ENCODE measurements at places on chromosomes 12 and 14. TPM values are rescaled to one million over a fixed set of nuclear protein-coding genes. Genes with fewer than 3 reads are reported as not detected.

GRCh38 chr12:50018968-50019367 lies 6.3 kb downstream of the RACGAP1 start:
- no peak for DNase-seq

DNA sequence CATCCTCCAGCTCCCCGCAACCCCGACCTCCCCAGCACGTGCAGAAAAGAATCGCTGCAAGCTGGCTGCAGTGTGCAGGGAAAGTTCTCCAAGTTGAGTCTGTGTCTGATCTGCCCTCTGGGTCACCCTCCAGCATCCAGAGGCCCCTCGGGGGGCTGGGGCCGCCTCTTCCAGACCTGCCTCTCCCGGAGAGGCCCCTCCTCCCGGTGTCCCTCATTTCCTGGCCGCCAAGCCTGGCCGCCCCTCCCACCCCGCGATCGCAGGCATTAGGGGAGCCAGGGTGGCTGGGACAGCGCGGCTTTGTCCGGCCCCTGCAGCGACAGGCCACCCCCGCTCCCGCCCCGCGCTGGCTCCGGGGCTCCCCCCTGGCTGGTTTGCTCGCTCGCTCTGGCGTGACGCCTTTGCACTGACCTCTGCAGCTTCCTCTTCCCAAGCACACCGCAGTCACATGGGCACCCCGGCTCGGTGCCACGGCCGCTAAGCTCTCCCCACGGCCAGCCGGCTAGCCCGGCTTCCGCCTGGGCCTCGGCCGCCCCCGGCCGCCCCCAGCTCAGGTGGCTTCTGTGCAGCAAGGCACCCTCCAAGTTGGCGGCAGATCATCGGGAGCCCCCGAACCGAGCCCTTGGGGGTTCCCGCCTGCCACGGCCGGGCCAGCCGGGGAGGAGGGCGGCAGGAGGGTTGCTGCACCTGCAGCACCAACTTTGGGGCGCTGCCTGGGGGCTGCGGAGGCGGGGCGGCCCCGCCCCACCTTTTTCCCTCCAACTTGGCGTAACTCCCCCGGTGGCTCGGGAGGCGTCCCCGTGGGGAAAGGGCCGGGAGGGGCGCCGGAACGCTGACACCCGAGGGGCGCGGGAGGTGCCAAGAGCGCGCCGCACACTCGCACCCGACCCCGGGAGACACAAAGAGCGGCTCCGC lies 43.7 kb downstream of the KDM2B start:
- peak; percentile 91 for DNase-seq

GRCh38 chr12:111202237-111202915 lies 166.5 kb downstream of the PHETA1 start:
- no peak for DNase-seq

DNA sequence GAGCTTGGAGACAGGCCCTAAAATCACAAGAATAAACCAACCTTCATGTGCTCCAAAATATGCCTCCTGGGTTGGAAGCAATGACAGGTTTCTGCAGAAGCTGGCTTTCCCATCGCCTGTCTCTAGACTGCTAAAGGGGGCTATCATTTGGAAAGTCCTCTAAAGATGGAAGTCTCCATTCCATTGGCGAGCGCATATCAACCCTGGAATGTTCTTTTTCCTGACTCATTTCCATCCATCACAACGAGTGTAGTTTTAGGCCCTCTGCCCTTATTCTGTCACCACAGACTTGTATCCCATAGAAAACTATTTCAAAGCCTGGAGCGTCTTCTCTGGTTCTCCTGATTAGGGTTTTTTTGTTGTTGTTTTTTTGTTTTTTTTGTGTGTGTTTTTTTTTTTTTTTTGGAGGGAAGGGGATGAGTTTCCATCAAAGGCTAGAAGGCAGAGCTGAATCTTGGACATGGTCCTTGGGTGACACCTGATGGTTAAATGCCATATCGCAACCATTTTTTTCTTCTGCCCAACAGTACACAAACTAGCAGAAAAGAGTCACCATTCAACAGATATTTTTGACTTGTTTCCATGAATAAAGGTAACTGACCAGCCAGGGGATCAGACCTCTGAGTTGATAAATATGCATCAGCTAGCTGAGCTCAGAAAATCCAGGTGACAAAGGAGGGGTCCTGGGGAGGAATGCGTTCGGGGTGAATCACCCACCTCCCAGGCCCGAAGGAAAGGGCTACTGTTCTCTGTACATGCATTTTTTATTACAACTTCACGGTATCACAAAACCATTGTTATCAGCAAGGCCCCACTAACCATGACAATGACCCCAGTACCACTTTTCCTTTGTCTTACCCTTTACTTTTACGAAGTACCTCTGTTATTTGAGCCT lies 40.5 kb downstream of the KCNA5 start:
- no peak for DNase-seq

DNA sequence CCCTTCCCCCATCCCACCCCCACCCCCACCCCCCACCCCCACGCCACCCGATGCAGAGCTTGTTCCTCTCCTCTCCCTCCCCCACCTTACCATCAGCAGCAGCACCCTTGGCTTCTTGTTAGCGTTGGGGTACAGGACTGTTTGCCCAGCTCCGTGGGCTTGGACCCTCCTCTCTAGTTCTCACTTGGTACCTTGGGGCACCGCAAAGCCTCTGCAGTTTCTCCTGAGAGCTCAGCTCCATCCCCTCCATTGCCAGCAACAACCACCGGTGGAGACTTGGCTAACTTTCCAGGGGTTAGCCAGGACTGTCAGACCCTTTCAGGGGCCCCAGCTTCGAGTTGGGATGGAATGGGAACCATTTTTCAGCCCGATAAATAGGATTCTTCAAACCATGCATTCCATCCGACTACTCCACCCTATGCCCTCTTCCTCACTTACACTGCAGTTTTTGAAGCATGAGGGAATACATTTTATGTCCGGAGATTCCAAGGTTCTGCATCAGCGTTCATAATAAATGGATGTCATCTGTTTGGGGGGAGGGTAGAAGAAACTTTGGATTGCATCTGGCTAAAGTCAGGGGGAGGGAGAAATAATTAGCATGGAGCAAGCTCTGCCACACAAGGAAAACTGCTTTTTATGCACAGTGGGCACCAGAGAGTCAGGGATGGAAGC lies 1.1 kb downstream of the SCN8A start:
- no peak for DNase-seq

GRCh38 chr14:85234156-85235025 lies 295.6 kb upstream of the FLRT2 start:
- no peak for DNase-seq

GRCh38 chr12:118237052-118237665 lies 101.2 kb downstream of the PEBP1 start:
- DNase-seq, result no peak

DNA sequence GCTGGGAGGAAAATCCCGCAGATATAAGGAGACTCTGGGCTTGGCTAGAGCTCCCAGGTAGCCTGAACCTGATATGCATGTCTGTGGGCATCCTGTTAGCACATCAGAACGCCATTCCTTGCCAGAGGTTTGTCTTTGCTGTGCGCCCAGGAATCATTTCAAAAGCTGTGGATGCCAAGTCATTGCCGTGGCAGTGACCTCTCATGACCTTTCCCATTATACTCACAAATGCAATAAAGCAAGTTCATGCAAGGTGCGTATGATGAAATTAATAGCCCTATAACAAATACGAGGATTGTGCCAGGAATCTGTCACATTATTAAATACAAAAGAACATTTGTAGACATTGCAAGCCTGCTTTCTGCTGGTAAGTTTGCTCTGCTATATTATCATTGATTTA lies 229.1 kb upstream of the PELI2 start:
- DNase-seq, result no peak

DNA sequence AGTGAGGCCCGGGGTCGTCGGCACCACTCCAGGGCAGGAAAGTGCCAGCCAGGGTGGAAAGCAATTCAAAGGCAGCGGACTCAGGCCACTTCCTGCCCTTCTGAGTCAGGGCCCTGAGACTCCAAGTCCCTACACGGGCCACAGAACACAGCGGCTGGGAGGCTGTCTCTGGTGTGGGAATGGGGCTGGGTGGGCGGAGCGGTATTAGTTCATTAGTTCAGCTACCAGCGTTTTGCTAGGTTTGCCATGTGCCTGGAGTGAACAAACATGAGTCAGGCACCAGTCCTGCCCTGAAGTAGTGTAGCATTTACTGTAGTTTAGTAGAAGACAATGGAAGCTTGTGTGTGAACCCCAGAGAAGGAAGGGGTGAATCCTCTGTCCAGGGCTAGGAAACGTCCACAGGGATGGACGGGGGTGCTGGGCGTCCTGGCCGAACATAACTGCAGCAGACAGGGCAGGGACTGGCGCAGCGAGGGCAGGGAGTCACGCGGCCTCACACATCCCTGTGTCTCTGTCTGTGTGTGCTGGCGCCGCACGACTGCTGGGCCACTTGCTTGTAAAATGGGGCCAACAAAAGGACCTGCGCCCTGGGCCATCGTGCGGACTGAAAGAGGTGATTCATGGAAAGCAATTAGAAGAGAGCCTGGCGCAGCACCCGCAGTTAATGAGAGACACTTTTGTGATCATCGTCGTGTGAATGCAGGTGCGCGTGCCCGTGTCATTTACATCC lies 186.4 kb upstream of the PRMT8 start:
- no peak for DNase-seq

DNA sequence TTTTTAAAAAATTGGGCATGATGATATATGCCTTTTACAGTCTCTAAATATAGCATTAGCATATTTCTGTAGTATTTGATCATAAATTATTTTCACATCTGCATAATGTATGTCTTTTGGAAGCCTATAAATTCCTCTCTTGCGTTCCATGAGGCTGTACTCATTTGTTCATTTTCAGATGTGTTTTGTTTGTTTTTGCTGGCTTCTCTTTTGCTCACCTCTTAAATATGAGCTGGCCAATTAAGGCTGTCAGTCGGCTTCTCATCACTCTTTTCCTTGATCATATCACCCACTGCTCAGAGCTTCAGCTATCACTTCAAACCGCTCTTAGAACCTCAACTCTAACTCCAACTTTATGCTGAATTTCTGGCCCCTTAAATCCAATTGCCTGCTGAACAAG lies 6.6 kb downstream of the TMEM263 start:
- no peak for DNase-seq

DNA sequence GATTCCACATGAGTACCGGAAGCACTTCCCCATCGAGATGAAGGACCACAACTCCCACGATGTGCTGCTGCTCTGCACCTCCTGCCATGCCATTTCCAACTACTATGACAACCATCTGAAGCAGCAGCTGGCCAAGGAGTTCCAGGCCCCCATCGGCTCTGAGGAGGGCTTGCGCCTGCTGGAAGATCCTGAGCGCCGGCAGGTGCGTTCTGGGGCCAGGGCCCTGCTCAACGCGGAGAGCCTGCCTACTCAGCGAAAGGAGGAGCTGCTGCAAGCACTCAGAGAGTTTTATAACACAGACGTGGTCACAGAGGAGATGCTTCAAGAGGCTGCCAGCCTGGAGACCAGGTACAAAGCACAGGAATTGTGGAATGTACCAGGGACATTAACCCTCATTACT lies 22.4 kb upstream of the GALNT16 start:
- no peak for DNase-seq

- DNase-seq, result peak; percentile 57
Measured at GRCh38 chr12:68538726-68539614, 71.7 kb upstream of the RAP1B start.

- DNase-seq, result no peak
Measured at GRCh38 chr14:66827182-66827581, 319.2 kb downstream of the GPHN start.

DNA sequence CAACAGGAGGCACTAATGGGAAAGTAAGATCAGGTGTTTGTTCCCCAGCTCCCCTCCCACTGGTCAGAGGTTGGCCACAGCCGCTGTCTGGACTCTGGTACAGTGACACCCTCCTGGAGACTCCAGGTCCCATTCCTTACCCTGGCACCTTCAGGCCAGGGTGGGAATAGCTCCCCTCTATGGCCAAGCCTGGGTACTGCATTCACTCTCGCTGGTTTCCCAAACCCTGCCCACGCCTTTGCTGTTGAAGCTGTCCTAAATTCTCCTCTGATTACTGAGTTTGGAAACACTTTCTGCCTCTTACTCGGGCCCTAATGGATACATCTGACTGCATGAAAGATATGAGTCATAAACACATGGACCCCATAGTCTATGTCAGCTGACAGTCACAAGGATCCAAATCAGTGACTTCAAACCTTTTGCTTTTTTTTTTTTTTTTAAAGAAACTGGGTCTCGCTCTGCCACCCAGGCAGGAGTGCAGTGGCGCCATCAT lies 17.9 kb downstream of the HRK start:
- no peak for DNase-seq

DNA sequence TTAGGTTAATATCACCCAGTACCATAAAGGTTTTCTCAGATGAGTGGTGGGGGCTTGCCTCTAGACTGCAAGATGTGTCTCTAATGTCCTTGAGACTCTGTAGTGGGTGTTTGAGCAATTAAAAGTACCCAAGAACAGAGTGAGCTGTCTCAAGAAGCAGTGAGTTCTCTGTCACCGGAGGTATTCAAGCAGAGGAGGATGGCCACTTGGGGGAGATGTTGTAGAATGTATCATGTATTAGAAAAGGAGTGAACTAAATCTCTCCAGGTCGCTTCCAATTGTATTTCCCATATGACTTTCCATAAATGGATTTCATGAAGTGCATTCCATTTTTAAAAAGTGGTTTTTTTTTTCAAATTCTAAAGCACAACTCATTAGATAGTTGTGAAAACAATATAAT lies 35.0 kb downstream of the SLC17A8 start:
- peak; percentile 50 for DNase-seq

Gene CFAP54
- total RNA-seq, result 2.6 TPM

Gene GPR84
- 0.34 TPM for total RNA-seq

Gene CLEC4D
- total RNA-seq, result not detected

Gene GPR132
- 1.5 TPM for total RNA-seq

Gene METTL1
- 50.1 TPM for total RNA-seq

Gene OLR1
- total RNA-seq, result 3.4 TPM

Gene MYH6
- not detected for total RNA-seq

Gene PAX9
- total RNA-seq, result 2.1 TPM

Gene ATF1
- total RNA-seq, result 34.4 TPM

Gene TMX1
- total RNA-seq, result 26.2 TPM
